KBM-7 (cell line): ENCODE measurements at places on chromosomes 16 and 17.
A peak's percentile ranks its signal among the peaks of the same experiment; 100 is the strongest.

DNA sequence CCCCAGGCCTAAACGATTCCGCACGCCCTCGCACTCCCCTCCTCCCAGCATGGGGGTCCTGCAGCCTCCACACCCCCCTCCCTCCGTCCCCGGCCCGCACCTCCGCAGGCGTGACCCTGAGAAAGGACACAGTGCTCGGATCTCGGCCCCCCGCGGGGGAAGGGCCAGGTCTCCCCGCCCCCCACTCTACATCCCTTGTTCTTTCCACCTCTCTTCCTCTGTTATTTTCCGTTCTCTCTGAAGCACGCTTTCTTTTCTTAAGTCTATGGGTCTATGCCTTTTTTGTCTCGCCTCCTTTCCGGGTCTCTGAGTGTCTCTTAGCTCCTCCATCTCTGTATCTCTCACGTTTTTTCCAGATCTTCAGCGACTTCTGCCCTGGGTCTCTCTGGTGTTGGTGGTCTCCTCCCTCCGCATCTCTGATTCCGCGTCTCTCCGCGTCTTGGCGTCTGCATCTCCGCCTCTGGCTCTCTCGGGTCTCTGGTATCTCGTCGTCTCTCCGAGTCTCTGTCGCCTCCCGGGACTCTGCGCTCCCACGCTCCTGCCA is 2.1 kb upstream of the HES7 start:
- DNase-seq: peak; percentile 63

DNA sequence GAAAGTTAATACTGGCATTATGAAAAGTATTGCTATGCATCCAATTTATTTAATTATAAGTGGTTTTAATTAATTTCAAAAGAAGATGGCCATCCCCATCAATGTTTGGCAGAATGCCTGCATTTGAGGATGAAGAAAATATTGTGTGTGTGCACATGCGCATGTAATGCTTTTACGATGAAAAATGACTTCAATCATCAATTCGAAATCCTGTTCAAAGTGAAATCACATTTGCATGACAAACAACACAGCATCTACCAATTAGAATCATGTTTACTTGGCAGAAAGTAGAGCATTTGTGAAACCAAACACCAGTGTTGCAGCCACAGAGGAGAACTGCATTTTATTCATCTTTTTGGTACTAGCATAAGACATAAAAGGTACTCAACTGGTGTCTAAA is 191.9 kb upstream of the PIRT start:
- DNase-seq: no peak

GRCh38 chr17:41322903-41323895 is 7.7 kb upstream of the KRTAP17-1 start:
- no peak for DNase-seq

DNA sequence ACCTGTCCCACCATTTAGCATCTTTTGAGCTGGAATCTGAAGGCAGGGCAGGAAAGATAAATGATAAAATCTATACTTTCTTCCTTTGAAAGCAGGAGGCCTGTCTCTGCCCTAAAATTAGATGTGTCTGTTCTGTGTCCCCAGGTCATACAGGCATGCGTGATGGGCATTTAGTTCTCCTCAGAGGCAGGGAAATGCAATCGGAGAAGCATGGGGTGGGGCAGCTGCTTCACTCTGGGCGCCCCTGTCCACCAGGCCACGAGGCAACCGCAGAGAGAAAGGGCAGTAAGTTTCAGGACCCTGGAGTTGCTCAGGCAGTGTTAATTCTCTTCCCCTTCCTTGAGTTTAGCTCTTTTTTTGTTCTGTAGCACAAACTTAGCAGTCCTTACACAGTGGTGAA is 25.1 kb downstream of the CLUAP1 start:
- no peak for DNase-seq

DNA sequence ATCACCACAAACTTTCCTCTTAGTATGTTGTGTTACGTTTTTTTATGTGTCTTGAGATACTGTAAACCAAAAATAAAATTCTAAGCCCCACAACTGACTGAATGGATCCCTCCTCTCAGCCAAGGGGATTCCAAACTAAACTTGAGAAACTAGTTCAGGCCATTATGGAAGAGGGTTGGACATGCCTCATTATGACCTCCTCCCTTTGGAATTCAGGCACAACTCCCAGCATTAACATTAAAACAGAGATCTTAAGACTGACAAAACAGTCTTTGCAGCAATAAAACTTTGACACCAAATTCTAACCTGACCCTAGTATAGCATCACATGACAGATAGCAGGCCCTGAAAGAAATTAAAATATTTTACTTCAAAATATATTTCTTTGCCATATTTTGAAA is 51.1 kb upstream of the SLC47A1 start:
- no peak for DNase-seq

DNA sequence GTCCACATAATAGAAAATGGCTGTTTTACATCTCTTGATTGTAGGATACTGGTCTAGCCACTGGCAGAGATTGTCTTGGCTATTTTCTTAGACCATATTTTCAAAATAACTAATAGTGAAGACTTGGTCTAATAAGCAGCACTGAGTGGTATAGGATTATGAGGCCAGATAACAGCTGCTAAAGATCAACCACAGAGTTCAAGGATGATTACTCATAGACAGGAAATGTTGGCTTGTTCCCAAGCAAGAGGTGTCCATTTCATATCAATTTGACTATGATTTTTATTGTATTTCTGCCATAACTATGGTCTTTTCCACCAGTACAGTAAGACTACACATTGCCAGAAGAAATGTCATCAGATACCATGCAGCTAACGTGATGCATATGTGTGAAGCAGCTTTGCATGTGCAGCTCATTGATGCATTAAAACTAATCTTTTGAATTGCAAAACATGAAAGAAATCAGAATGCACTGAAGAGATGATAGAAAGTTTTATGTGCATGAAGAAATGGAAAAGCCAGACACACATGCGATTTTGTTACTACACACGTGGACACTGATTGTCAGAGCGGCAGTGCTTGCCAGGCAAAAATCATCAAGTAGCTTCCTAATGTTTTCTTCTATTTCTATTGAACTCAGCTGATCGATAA is 693.3 kb downstream of the CDH11 start:
- DNase-seq: no peak
